ENCODE measurements at places on chromosomes 6 and 20. TPM values are rescaled to one million over a fixed set of nuclear protein-coding genes. Genes with fewer than 3 reads are reported as not detected.

Gene COL10A1
- total RNA-seq: not detected

GRCh38 chr6:130150906-130151305, 71.8 kb downstream of the SAMD3 start:
- DNase-seq: no peak

Gene ADGRF4
- total RNA-seq: 0.05 TPM

- DNase-seq: no peak
These were observed 12.0 kb upstream of the PDCD2 start for GRCh38 chr6:170596426-170596825.

- DNase-seq: peak; percentile 29
These were observed 145.3 kb upstream of the ECI2 start for GRCh38 chr6:4280707-4281106.

DNA sequence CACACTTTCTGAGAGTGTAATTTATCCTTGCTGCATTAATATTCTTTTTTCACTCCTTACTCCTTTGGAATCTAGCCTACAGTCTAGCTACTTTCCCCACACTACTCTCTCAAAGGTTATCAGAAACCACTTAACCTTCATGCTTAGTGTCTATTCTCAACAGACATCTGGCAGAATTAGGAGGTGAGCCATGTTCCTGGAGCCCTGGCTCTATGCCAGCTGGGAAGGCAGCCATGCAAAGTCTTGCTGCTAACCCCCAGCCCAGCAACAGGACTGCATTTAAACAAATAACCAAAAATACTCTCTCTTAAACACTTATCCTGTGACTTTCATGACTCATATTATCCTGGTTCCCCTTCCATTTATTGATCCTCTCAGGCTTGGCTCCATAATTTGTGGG, 260.2 kb downstream of the BCKDHB start:
- DNase-seq: no peak

GRCh38 chr20:33999025-33999649, 5.4 kb downstream of the RALY start:
- DNase-seq: no peak

Gene TENT5A
- 39.1 TPM for total RNA-seq

- no peak for DNase-seq
These were observed 22.7 kb downstream of the PIM1 start for GRCh38 chr6:37192666-37193065.

DNA sequence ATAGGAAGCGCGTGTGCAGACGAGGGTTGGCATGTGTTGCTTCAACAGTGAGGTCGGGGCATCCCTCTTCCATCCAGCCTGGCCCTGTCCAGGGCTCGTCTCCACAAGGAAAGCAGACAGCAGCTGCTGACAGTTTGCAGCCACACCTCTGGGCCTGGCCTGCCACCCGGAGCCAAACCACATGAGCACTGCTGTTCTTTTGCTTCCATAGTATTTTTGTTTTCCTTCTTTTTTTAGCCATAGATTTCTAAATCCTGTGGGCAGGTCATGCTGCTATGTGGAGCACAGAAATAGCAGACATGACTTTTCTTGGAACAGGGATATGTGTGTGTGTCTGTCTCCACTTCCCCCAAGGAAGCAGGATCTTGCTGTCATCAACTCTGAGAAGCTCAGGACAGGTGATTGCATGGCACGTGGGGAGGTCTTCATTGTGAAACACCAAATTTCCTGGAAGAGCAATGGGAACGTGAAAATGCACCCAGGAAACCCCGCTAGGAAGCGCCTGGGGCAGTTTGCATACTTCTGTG, 167.4 kb downstream of the DTNBP1 start:
- peak; percentile 26 for DNase-seq

Gene BPHL
- 75.5 TPM for total RNA-seq

GRCh38 chr6:5082487-5083306, 2.4 kb upstream of the PPP1R3G start:
- no peak for DNase-seq

Gene C6orf52
- 0.63 TPM for total RNA-seq

Gene C20orf96
- total RNA-seq: 1.6 TPM

Gene PFDN6
- total RNA-seq: 143 TPM

DNA sequence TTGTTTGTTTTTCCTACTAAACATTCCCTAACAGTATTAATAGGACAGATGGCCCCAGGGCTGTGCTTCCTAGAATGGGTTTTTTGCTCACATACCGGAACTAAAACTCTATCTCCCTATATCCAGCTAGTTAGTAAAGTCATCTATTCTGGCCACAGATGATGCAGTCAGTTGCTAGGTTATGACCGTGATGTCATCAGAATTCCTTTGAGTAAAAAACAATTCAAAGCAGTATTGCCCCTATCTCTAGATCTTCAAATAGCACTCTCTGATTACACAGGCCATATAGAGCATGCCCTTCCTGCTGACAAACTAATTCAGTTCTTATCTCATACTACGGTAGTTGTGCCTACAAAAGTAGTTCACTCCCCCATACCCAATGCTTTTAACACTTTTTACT, 17.9 kb upstream of the ZNF451 start:
- DNase-seq: peak; percentile 3

- peak; percentile 26 for DNase-seq
These were observed 18.3 kb downstream of the GHRH start for GRCh38 chr20:37243076-37243936.

Gene TSBP1
- not detected for total RNA-seq

Gene BHLHE23
- total RNA-seq: not detected

DNA sequence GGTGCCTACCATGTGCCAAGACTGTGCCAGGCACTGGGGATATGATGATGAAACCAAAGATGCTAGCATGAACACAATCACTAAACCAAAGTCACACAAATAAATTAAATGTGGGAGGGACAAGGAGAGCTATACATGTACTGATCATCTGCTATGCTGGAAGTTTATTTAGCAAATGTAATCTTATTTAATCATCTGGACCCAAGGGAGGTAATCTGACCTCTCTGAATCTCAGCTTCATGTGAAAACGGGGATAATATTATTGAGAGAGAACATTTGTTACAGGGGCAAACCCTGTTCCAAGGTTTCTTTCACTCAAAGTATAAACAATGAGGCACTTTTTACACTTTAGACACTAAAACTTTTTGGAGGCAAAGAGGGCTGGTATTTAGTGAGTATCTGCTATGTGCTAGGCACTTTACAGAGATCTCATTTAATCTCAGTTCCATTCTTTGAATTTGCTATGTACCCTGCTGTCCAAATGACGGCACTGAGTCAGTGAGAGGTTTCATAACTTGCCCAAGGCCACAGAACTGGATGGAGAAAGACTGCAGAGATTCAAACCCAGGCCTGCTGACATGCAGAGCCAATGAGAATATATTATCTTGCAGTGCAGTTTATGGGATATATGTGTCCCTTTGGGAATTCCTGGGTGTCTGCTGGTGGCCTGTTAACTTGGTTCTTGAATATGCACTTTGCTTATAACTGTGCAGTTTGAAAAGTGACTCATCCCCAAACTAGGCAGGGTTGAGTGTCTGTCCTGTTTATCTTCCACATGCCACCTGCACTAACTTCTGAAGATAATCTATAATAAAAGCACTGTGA, 3.3 kb upstream of the ASXL1 start:
- DNase-seq: peak; percentile 58

DNA sequence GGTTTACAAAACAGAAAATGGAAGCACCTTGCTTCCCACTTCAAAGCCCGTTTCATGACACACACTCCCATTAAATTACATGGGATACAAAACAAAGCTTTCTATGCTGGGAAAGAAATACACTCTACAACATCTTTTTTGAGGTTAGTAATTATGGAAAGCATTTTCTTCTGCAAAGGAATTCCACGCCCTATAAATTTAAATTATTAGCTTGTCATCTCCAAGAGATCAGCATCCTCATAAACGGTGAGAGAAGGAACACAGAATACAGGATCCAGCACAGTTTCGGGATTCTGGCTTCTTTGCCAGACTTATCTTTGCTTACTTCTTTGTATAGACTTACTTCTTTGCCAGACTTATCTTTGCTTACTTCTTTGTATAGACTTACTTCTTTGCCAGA, 1.3 kb upstream of the SMPDL3A start:
- no peak for DNase-seq

DNA sequence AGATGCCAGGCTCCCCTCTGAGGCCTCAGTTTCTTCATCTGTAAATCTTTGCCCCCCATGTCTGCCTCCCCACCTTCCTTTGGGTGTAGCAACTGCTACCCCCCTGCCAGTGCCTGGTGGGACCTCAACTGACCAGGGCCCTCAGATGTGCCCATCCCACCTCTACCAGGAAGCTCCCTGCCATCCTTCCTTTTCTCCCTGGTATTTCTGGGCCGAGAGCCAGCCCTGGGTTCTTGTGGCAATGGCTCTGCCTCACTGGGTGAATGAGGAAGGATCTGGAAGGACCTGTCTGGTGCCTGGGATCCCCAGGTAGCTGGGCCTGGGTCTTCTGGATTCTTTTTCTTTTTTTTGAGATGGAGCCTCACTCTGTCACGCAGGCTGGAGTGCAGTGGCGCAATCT, 141.1 kb upstream of the RNF24 start:
- DNase-seq: no peak

DNA sequence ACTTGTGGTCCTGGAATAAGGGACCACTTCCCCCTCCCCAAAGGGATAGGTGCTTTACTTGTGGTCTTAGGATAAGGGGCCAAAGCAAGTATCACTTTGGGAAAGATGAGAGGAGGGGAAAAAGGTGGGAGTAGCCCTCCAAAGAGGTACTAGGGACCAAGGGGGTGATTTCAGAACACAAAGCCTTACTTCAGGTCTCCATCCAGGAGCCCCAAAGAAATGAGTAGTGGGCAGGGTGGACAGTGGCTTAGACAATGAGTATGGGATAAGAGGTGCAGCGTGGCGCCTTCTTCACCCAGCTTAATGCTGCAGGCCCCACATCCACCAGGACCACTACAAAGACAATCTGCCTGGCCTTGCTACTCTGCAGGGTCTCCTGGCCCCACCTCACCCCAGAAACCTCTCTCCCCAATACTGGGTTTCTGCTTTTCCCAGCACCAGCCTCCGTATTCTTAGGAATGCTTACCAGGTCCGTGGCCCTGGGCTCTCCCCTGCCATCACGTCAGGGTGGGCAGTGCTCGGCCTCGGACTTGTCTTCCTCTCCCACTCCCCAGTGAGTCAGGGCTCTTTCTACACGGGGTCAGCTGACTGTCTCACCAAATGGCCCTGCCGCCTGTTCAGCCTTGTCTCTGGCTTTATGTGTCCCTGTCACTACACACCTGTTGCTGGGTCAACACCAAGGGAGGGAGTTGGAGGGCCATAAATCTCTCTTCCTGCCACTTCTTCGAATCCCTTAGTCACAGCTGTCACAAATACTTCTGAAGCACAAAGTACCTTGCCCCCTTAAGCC, 3.1 kb downstream of the NNAT start:
- no peak for DNase-seq

Gene HLA-DMB
- total RNA-seq: 1.9 TPM

- DNase-seq: no peak
These were observed 896 bp upstream of the RNASET2 start for GRCh38 chr6:166957087-166957804.

Gene WFDC2
- not detected for total RNA-seq

Gene PAX1
- not detected for total RNA-seq

GRCh38 chr20:58309591-58310290, at the start of gene RAB22A:
RAB22A (plus strand) TSS chr20:58309715; CDS start chr20:58309977, 262 bp downstream.
- peak; percentile 72 for DNase-seq

Gene FAM162B
- total RNA-seq: not detected

DNA sequence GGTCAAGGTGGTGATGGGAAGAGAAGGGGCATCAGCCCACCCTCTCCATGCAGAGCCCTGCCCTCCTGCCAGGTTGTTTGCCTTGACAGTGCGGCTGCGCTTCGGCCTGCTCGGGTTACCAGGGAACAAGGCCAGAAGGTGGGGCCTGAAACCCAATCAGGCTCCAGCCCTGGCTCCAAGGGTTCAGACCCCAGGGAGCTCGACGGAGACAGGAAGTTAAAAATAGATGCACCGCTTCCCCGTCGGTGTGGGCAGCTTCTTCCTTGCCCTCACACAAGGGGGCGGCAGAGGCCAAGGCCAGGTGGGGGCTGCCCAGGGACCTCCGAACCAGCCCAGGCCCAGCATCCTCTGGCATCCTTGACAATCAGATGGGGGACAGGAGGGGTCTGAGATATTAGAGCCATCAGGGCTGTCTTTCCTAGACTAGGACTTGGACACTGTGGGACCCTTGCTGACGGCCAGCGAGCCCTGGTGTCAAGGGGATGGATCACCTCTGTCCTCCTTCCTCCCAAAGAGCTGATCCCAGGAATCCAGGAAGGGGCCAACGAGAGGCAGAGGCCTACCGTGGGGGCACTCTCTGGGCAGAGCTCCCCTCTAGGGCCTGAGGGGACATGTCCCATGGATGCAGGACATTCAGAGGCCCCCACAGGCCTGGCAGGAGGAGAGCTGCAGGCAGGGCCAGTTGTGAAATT, 65.2 kb downstream of the RIPOR3 start:
- peak; percentile 75 for DNase-seq

- DNase-seq: no peak
These were observed 34.4 kb downstream of the PCNA start for GRCh38 chr20:5085380-5085779.

DNA sequence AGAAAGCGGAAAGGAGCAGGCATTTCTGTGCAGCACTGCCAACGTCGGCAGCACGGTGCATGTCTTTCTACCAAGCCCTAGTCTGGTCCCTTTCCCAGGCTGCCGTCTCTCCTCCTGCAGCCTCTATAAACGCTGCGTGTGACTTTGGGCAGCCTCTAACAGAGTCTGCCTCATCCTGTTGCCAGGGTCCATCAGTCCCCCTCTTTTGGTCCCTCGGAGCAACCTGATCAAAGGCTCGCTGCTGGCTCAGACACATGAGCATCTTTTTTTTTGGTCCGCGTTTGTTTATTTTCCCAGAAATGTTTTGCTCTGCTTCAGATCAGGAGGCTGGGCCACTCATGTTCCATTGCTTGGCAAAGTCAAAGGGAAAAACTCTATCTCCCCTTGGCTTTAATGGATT, 166.8 kb upstream of the CST7 start:
- DNase-seq: no peak

DNA sequence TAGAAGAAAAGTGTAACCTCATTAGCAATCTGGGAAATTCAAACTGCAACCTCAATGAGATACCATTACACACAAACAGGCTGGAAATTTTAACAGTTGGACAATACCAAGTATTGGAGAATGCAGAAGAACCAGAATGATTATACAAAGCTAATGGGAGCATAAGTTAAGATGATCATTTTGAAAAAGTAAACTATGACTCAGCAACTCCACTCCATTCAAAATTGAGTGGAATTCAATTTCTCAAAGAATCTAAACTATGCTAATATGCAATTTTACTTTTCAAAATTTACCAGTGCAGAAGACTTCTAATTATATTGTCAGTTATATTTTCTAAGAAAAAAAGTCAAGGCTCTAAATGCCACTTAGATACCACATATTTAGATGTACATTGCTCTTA, 17.2 kb downstream of the GPLD1 start:
- no peak for DNase-seq

Data from SK-MEL-5 (cell line).